Suppressor macrophage treated with lipopolysaccharide for 4 hours (primary cell): ENCODE measurements at places on chromosomes 4 and X.

GRCh38 chr4:98204236-98204553, 57.0 kb upstream of the RAP1GDS1 start:
- DNase-seq = no peak

DNA sequence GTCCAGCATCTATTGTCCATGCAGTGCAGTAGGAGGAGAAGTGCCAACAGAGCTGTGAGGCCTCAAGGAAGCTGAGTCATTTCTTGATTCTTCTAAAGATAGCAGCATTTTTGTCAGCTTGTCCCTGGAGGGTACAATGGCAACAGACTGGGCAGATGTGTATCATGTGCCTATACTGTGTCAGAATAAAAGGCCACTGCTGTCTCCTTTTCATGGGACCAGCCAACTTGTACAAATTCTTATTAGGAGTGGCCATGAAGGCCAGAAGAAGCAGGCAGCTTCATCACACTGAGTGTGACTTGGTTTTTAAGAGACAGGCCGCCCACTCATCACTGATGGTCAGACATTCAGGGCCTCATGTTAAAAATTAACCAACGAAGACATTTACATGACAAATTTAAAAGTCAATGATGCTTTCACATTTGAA, 185.0 kb upstream of the FAM241A start:
- DNase-seq = peak; percentile 72

DNA sequence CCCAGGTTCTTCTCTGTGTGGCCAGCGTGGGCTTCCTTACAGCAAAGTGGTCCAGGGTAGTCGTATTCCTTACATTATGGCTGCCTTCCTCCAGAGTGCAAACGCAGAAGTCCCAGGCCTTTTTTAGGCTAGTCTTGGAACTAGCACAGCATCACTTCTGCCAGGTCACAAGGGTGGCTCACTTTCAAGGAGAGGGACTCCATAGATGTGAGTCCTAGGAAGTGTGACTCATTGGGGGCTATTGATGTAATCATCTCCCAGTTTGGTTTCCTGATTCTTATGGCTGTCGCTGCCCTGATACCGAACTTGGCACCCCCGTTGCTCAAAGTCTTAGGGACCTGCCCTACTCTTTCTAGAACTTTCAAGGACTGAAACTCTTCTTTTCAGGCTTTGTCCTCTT, 140.0 kb downstream of the DCK start:
- no peak for DNase-seq

DNA sequence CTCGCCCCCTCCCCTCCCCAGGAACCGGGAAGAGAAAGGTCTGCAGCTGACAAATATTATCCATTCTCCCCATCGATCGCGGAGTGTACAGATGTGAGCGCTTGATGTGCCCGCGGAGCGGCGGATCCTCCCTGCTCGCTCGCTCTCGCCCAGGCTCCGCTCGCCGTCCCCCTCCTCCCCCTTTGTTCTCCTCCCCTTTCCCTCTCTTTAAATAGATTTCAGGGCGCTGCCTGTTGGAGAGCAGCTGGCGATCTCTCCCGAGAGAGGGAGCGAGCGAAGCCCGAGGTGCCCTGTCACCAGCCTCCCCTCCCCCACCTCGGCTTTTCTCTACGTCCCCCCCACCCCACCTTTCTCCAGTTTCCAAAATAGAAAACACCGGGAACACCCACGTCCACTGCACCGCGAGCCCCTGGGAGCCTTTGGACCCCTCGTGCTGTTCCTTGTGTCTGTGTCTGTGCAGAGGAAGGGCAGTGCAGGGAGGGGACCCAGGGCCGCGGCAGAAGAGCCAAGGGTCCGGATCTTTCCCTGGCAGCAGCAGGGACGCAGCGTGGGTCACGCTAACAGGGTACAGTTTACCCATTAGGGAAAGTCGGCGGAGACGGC, 56.6 kb upstream of the BCOR start:
- no peak for DNase-seq

- DNase-seq = no peak
Observed at GRCh38 chr4:2689114-2689513, 67.0 kb downstream of the TNIP2 start.

DNA sequence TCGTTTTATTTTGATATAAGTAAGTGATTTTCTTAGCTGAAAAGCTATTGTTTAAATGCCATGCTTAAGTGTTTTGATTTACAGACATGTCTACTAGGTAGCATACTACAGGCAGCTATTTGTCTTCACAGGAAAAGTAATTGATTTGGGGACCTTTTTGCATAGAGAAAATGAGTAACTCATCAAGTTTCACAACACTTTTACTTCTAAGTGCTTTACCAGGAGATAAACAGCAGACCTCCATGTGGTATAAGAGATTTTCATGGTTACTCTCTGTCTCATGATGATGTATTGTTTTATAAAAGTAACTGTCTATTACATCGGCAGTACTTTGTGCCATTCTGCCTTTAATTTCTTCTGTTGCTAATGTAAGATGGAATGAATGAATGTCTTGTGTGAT, 28.7 kb downstream of the RBPJ start:
- DNase-seq = no peak

DNA sequence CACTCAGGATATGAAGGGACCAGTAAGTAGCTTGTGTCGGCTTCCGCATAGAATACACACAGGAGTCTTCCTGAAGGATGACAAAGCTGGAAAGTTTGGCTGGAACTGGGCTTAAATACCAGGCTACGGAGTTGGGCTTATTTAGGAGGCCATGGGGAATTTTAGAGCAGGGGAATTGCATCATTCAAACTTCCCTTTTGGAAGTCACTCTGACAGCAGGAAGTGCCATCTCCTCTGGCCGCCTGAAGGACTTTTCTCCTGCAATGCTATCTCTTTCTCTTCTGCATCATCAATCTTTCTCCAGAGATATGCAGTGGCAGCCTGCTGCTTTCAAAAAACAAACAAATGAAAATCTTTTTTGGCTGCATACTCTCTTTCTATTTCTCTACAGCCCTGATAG, 48.4 kb upstream of the PAK3 start:
- DNase-seq = peak; percentile 3

DNA sequence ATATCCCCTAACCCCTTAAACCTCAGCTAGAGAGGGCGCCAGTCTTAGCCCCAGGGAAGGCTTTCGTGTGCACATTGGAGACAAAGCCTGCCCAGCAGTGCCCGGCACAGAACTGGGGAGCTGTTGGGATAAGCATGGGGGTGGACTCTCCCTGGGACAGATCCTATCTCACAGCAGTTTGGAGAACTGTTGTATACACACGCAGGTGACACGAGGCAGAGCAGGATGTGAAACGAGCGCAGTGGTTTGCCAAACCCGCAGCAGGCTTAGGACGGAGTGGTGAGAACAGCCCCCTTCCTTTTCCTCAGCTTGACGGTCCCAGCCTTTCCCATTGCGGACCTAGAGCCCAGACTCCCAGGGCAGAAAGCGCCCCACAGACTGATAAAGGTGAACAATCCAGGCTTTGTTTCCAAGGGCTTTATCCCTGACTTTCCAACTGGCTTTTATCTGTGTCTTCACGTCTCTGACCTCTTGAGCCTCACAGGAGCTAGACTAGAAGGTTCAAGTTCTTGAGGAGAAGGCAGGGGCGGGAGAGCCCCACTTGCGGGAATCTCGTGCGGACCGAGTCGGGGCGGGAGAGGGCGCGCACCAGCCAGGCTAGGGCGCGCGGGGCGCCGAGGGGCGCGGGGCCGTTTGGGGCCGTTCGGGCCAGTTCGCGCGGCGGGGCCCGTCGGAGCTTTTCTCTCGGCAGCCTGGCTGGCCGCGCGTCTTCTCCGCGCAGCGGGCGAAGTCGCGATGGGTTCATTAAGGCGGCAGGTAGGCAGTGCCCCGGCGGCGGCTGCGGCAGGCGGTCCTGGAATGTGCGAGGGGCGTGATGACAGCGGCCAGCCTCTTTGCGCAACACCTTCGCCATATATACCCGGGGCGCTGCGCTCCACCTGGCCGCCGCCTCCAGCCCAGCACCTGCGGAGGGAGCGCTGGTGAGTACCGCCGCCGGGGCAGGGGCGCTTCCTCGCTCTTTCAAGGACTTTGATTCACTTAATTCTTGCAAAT, at the start of gene SLC34A2:
SLC34A2 (plus strand) TSS at position 881 of the 993 bp plus-strand sequence. CDS start 6,650 bp downstream, outside the sequence.
- no peak for DNase-seq

DNA sequence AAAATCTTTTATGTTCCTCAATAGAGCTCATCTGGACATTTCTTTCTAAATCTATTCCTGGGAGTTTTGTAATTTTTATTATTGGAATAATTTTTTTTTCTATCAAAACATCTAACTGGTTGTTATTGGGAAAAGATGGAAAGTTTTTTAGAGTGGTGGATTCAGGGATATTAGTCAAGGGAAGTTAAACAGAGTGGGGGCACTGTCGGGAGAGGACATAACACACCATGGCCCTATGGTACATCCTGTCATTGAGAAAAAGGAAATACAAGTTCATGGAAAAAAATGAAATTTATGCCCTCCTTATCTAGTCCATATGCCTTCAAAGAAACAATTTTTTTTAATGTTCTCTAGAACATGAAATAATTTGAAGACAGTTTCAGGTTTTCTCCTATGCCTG, 96.3 kb upstream of the TSPAN5 start:
- DNase-seq = no peak

- DNase-seq = no peak
Observed at GRCh38 chrX:114050075-114050796, 533.6 kb upstream of the HTR2C start.

GRCh38 chr4:1170976-1171310, 1.4 kb downstream of the SPON2 start:
- DNase-seq = no peak

DNA sequence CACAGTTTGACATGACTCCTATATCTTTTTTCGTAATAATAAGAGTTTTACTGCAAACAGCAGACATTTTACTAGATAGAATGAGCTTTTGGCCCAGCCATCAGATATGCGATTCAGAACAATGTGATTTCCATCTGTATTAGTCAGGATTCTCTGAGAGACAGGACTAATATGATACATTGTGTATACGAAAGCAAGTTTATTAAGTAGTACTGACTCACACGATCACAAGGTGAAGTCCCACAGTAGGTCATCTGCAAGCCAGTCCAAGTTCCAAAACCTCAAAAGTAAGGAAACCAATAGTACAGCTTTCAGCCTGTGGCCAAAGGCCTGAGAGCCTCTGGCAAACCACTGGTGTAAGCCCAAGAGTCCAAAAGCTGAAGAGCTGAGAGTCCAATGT, 24.1 kb downstream of the CXCL8 start:
- DNase-seq = peak; percentile 25

DNA sequence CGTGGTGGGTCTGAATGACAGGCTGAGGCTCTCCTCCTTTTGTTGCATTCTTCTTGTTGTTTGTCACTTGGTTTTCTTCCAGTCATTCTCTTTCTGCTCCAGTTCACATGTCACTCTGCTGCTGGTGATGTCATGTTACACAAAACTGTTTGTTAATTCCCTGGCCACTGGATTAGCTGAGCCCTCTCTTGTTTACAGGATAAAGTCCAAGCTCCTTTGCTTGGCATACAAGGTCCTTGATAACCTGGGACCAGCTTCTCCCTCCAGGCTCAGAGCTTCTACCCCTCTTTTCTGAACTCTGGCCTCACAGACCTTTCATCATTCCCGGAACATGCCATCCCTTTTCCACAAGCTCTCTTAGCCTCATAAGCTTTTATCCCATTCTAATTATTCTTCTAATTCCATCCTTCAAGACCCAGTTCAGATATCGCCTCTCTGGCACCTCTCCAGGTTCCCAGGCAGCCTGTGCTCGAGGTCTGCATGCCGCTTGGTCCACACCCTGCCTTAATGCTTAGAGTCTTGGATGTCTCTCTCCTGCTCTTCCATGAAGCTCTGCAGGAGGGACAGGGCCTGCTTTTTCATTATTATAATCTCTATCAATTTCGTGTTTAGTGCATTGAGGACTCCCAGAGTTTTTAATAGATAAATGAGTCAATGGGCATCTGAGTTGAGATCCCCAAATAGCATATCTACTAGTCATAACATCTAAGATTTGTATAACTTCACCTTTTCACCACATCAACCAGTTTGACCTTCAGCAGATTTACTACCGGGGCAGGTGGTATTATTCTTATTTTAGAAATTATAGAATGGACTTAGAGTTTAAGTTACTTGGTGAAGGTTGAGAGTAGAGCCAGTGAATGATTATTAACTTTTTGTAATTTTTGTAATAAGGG, 98.7 kb downstream of the TMEM131L start:
- DNase-seq = no peak

DNA sequence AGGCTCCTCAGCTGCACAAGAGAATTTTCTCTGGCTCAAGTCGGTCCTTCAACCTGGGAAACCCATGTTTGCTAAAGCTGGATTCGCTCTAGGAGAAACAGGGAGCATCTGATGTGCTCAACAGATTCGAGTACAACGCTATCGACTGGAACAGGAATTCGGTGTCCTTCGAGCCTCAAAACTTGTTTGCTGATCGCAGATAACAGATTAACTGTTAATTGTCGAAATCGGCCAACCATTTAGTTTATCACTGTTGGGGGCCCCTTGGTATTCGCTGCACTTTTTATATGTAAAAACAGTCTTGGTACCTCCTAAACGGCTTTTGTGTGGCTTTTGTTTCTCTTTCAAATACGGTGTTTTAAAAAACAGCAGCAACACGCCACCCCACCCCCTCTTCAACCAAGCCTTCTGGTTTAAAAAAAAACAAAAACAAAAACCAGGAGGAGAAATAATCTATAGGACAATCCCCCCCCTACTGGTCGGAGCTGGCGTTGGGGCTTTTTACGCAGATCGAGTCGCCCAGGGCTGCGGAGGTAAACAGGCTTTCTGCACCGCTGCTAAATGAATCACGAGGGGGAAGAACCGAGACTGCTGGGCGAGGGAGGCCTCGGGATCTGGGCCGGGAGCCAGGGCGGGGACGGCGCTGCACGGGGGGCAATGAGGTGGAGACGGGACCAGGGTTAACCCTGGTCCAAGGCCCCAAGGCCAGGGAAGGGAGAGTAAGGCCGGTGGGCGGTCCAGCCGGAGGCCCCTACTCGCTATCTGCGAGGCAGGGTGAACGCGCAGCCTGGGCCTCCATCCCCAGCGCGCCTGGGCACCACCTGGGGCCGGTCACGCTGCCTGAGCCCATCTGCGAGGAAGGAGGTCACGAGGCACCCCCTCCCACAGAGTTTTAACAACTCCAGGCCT, 71.7 kb upstream of the BCOR start:
- DNase-seq = peak; percentile 72

- no peak for DNase-seq
Observed at GRCh38 chrX:124269881-124270280, 62.6 kb upstream of the TEX13D start.

- DNase-seq = peak; percentile 21
Observed at GRCh38 chrX:154378059-154378798, 866 bp upstream of the EMD start.

DNA sequence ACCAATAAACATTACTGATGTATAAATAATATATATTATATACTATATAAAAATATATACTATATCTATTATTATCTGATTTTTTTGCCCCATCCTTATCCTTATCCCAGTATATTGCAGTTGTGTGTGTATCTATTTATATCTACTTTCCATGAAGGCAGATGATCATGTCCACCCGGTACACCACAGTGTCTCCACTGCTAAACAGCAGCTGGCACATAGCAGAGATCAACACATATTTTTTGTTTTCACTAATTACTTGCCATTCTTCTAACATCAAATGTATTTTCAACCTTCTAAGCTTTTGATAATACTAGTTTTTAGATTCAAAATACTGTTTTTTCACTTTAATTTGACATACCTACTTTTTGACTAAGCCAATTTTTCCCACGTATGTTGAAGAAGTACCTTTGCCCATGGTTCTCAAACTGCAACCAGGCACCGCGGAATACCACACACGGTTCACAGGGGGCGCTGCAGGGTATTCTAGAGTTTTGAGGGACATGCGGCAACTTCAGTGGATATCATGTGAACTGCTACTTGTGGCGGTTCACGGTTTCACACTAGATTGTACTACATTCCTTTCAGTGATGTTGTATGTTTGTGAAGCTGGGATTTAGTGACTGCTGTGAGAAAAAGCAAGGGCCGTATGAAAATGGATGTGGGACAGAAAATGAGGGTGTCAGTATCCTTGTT, 182.5 kb upstream of the NPY2R start:
- peak; percentile 6 for DNase-seq

- DNase-seq = no peak
Observed at GRCh38 chr4:158934996-158935669, 166.3 kb downstream of the FNIP2 start.
